Midbrain (tissue), 1 donor: ENCODE measurements at places on chromosomes 4 and X.
A peak's percentile ranks its signal among the peaks of the same experiment; 100 is the strongest.

- DNase-seq = no peak
Measured at GRCh38 chr4:40550948-40551462, 78.7 kb downstream of the RBM47 start.

- DNase-seq = no peak
Measured at GRCh38 chrX:38305971-38306370, 21.3 kb downstream of the RPGR start.

DNA sequence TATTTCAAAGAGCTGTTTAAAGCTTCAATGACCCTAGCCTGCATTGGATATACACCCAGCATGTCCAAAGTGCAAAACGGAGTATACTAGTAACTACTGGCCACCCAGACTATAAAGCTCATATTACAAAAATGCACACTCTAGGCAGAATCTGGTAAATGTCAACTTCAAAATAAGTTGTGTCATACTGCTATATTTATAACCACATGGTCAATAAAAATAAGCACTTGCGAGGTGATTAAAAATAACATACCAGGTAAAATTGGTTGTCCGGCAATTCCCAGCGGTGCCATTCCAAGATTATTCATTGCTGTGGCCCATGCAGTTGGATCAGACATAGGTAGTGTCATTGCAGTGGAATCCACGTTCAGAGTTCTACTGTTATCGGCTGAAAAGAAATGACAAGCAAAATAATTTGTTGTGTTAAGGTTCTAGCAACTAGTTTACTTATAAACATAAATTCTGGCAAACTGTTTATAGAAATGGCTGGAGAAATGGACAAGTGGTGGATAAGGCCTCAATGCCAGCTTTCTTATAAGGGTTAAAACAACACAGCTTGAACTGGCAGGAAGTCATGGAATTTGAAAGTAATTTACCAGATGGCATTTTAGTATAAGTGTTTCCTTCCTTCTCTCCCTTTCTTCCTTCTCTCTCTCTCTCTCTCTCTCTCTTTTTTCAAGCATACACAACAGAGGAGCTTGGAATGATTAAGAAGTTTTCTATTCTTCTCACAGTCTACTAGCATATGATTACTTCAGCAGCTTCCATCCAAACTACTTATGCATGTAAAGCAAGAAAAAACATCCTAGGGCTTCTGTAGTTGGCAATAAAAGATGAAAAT, 199.9 kb downstream of the ENOX2 start:
- no peak for DNase-seq

- DNase-seq = no peak
Measured at GRCh38 chrX:150567645-150568319, 639 bp upstream of the MTM1 start.

DNA sequence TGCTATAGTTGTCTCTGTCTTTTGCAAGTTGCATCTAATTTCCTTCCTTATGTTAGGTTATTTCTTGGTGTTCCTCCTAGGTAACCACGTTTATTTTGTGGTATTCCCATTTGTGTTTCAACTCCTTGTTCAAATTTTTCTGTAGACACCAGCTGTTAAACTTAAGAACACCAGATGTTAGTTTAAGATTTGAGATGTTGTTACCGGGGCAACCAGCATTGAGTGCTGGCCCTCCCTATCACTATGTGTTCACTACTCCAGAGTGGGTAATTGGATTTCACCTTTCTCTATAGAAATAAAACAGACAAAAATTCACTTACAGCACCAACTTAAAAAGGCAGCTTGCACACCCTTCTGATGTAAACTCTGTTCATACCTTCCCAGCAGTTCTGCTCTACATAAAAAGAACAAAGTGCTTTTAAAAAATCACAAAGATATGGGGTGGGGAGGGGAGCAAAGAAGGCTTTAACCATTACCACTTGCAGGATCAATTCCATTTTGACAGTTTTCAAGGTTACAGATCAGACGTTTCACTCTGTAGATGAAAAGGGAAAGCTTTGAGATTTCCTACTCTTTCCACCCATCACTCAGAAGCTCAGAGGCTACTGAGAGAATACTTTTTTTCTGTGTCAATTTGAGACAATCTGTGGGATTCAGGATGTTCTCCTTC, 82.9 kb downstream of the DKK2 start:
- DNase-seq = peak; percentile 1

- no peak for DNase-seq
Measured at GRCh38 chr4:174217273-174218126, 66.0 kb downstream of the FBXO8 start.

DNA sequence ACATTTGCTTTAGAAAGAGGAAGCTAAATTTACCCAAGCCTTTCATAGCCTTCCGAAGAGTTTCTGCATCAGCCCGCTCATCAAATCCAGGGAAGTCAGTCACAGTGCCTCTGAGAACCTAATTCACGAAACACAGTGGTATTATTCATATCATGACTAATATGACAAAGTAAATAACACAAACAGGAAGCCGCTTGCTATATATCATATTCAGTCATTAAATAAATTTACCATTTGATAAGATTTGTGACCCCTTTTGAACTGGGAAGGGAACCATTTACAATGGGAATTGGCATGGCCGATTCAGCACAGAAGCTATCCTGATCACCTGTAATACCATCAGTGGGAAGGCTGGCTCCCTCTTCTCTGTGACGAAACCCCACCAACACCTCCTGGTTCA, 10.5 kb downstream of the ANXA5 start:
- DNase-seq = no peak

DNA sequence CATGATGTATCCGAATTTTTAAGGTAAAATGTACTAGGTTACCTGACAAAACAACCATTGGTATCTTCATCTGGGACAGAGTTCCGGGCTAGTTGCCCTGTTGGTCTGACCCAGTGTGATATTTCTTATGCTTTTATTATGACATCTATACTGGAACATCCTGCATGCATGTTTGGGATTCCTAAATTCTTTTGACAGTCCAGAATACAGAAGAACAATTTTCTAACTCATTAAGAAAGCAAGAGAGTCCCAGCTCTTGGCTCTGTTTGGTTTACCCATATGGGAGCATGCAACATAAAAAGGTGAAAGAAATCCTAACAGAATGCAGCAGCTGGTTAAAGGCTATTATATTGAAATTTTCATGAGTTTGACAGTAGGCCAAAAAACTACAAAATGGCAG, 247.7 kb upstream of the FTHL17 start:
- no peak for DNase-seq

DNA sequence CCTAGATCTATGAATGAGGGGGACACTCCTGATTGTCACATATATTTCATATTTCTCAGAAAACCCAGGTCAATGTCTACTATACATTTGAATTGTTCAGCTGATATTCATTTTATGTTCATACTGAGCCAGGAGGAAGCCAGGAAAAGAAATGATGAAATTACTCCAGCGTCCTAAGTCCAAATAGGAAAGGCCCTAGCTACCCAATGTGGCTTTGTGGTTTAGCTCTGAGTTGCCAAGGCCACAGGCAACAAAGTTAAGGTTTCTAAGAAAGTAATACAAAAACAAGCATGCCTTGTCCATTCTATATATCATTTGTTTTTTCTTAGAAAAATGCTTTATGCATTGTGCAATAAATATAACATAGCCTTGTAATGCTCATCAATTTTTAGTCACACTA, 4.5 kb upstream of the CSN2 start:
- DNase-seq = no peak

GRCh38 chr4:42708625-42709024, 51.7 kb upstream of the ATP8A1 start:
- DNase-seq = no peak

GRCh38 chrX:154805696-154806091, 409 bp upstream of the MPP1 start:
- peak; percentile 33 for DNase-seq

GRCh38 chr4:5942947-5943346, 50.1 kb upstream of the CRMP1 start:
- no peak for DNase-seq

- no peak for DNase-seq
Measured at GRCh38 chr4:1668488-1668840, 15.6 kb downstream of the FAM53A start.

DNA sequence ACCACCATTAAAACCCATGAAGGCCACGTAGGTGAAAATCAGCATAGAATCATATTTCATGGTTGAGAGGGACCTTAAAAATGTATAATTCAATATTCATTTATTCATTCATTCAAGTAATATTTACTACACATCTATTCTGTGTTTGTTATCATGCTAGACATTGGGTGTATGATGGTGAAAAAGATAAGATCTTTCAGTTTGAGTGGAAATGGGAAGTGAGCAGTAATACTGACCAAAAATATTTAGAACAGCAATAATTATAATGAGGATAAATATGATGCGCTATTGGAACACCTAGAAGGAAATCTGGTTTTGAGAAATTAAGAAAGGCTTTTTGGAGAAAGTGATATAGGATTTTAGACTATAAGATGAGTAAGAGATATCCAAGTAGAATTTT, 28.0 kb downstream of the DKK2 start:
- no peak for DNase-seq

DNA sequence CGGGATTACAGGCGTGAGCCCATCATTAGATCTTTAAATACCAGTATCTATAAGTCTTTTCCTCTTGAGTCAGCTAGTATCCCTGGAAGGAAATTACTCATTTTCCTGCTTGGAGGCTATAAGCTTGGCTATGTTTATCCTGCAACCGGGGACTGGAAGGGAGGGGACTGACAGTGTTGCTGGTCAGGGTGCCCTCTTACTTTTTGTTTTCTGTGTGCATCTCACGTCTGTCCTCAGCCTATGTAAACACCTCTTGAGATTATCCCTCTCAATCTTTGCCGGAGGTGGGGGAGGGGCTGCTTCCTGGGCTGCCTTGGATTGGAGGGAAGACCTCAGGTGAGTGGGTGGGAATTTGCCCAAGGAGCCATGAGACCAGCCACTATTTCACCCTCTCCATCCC, 37.0 kb downstream of the HTT start:
- DNase-seq = no peak

- no peak for DNase-seq
Measured at GRCh38 chr4:122728856-122729255, 3.6 kb upstream of the BBS12 start.

GRCh38 chr4:74038425-74039314, at the start of gene CXCL3:
TSS of gene CXCL3 (minus strand) at chr4:74038689. CDS start at chr4:74038611, 78 bp downstream.
- DNase-seq = peak; percentile 19

DNA sequence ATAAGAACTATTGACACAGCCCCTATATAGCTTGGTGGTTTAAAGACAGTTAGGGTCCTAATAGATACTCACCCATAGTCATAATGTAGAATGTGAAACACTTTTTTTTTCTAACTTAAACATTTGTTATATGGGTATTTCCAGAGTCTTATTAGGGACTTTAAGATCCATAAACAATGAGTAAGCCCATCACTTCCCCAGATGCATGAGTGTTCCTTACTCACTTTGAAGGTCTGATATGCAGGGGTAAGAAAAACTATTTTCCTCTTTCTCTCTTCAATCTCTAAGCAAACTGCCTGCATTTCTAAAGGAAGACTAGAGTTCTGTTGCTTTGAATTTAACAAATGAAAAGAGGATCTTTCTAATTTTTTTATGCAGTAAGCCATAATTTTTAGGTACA, 443.6 kb upstream of the PITX2 start:
- DNase-seq = no peak

DNA sequence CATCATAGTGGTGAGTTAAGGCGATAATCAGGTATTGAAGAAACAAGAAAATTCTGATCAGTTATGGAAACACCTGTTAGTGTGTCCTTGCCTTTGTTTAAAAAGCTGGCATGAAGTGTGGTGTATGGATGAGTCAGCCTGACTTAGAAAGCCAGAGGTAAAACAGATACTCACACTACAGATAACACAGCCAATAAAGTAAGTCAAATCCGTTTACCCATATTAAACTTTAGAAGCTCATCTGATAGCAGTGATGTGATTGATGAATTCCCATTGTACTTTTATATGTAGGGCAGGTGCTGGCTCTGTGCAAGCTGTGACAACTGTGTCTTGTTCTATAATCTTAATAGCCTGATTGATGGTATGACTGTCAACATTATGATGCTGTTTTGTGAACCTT, 1392.7 kb upstream of the IGFBP7 start:
- no peak for DNase-seq

GRCh38 chr4:184196730-184197385, 20.8 kb downstream of the ENPP6 start:
- DNase-seq = no peak

DNA sequence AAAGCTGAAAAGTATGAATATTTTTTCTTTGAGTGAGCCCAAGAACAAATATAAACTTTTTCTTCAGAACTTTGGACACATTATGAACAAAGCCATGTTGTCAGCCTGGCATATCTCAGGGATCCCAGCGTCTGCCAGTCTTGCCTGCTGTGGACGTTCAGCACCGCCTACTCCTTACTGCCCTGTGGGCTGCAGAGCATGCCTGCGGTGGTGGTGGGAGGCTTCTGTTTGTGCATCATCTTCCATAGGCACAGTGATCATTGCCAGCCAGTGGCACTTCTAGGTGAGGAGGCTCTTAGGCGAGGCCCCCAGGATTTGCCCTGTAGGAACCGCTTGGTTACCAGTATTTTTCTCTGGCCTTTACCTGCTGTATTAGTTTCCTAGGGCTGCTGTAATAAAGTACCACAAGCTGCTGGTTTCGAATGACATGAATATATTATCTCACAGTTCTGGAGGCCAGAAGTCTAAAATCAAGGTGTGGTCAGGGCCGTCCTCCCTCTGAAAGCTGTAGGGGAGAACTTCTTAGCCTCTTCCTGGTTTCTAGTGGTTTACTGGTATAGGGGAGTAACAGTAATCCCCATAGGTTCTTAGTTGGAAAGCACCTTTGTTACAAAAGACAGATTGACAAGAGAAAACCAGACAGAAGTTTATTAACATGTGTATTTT, 15.4 kb downstream of the ANXA3 start:
- DNase-seq = no peak

DNA sequence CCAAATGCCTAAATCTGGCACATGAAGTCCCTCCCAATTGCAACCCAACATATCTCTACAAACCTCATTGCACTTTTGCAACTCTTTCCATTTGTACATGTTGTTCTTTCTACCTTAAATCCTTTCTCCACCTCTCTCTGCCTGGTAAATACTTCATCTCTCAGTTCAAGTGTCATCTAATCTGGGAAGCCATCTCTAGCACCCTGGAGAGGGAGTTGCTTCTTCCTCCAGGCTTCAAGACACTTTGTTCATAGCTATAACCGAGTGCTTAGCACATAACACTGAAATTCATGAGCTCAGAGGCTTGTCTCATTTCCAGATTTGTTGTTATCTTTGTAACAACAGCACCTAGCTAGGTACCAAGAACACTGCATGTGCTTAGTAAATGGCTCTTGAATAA, 114.8 kb upstream of the NAP1L5 start:
- no peak for DNase-seq
